ENCODE measurements at places on chromosomes 5 and 9.

GRCh38 chr5:39235648-39236047 is 16.3 kb upstream of the FYB1 start:
- no peak for DNase-seq

GRCh38 chr9:131126059-131126426 is 657 bp downstream of the NUP214 start:
- DNase-seq = no peak

- DNase-seq = peak; percentile 55
These were observed 965 bp downstream of the PTGDS start for GRCh38 chr9:136978073-136978864.

DNA sequence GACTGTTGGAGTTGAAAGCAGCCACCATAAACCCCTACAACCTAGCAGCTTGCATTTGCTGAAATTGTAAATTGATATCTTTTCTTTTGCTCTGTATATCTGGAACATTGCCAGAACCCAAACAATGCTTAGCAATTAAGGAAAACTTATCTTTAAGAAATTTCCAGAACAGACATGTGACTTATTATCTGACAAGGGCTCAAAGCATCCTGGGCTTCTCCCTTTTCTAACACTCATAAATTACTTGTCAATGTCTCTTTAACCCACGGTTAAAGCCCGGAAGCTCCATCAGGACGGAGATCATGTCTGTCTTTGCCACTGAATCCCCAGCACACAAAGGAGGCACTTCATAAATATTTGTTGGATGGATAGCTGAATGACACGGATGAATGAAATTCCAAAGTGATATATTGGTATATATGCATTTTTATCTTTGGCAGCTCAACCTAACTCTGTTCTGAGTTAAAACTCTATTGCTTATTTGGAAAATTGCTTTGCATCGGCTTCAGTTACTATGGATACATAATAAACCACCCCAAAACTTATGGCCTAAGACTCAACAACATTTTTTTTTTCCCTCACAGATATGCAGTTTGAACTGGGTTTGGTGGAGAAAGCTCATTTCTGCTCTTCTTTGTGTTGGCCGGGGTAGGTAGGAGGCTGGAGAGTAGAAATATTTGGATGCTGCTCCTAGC is 103.1 kb upstream of the CLINT1 start:
- DNase-seq = no peak

- DNase-seq = no peak
These were observed 253.8 kb downstream of the FBXL7 start for GRCh38 chr5:15753752-15754151.

- no peak for DNase-seq
These were observed 72.5 kb downstream of the LHX2 start for GRCh38 chr9:124084087-124084486.

DNA sequence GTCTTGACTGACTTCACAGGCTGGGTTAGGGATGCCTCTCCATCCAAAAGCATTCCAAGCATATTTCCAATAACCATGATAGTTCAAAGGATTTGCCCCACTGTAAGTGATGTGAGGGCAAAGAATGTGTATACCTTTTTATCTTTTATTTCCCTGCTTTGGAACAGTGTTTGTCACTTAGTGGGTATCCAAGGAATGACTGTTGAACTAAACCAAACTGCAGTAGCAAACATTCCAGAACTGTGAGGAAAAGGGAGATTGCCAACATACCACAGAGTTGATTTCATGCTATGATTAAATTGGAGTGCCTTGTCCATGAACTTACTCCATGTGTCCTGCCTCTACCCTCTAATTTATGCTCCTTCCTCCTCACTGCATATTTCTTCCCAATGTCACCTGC is 400.0 kb downstream of the KIAA0825 start:
- DNase-seq = no peak

DNA sequence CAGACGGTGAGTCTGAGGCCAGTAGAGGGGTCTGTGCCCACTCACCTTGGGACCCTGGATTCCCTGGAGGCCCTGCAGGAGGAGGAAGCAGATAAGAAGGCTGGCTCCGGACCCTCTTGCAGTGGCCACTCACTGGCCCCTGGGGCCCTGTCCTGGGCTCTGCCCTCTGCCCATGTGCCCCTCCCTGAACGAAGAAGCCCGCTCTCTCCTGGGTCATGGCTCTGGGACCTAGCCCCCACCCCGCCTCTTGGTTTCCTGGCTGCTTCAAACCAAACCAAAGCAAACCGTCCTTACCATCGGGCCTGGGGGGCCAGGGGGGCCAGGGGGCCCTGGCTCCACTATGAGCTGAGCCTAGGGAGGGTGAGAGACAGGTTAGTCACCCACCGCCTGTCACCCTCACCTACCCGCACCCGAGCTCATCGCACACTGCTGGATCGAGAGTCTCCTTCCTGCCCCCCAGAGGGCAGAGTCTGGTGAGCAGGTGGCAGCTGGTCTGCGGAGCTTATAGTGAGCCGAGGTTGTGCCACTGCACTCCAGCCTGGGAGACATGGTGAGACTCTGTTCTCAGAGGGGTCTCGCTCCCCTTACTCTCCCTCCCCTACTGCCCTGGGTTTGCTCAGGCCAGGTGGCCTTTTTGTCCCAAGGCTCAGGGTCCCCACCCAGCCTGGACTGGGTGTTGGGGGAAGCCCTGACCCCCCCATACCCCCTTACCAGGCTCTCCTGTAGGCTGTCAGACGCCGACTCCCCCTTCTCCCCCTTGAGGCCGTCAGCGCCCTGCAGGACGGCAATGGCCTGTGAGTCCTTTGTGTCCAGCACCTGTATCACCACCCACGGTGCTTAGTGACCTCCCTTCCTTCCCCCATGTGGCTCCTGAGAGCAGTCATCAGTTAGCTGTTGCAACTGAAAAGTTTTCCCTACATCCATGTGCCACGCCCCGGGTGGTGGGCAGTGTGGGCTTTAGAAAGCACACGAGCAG is 15.2 kb upstream of the PHYKPL start:
- peak; percentile 56 for DNase-seq

GRCh38 chr9:30722065-30722464 is 1662.4 kb upstream of the ACO1 start:
- DNase-seq = no peak

Measured in NAMALWA (cell line).